ENCODE measurements at places on chromosomes 2 and 18.
A peak's percentile ranks its signal among the peaks of the same experiment; 100 is the strongest.

DNA sequence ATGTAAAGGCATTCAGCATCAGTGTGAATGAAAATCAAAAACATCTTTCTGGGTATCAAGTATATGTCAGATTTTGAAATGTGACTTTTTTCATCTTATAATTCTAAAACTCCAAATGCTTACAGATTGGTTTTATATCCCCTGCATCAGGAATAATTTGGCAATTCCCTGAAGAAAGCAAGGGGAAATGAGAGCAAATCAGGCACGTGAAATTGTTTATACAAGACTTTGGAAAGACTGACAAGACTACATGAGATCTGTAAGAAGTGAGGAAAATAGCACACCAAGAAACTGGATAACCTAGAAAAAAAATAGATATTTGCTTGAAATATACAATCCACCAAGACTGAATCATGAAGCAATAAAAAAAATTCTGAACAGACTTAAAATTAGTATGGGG, 13.8 kb downstream of the COL6A3 start:
- no peak for DNase-seq

DNA sequence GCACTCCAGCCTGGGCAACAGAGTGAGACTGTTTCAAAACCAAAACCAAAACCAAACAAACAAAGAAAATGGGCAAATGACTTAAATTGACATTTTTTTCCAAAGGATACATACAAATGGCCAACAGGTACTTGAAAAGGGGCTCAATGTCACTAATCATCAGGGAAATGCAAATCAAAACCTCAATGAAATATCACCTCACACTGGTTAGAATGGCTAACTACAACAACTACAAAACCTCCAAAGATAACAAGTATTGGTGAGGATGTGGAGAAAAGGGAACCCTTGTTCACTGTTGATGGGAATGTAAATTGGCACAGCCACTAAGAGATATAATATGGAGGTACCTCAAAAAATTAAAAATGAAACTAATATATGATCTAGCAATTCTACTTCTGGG, 213.2 kb upstream of the HS6ST1 start:
- DNase-seq: peak; percentile 11

- DNase-seq: no peak
These were observed 126.1 kb downstream of the THADA start for GRCh38 chr2:43469713-43470112.

DNA sequence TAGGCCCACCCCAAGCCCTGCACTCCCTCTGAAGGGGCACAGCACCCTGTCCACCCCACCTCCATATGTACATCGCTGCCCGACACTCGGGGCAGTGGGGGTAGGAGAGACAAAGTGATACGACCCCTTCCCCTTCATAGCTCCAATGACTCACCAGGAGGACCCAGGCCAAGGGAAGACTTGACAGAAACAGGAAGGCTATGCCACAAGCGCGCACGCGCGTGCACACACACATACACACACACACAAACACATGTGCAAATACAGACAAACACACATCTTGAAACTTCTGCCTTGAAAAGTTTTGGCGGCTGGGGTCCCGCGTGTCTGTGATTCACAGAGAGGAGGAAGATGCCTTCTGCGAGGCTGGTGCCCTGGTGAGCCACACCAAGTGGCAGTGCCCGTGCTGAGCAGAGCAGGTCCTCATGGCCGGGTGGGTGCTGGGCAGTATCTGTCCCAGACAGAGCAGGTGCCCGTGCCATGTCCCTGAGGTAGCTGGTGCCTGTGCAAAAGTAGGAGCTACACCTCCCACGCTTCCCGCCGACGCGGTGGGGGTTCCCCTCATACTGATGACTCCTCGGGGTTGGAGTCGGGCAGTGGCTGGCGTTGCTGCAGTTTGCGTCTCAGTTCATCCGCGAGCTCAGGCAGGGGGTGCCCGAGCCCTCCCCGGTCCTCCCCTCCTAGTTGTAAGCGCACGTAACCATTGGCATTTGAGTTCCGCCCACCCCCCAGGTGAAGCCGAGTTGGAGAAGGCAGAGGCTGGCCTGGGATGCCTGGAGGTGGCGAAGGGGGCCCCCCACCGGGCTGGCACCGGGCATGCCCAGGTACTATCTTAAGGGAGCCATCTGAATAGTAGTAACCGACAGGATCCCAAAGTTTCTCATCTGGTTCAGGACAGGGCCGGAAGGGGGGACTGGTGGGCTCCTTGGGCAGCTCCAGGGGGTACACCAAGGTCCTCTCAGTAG, 2.5 kb upstream of the ANKRD39 start:
- no peak for DNase-seq
